GM12878 (cell line): ENCODE measurements at places on chromosomes 6 and 20. TPM values are rescaled to one million over a fixed set of nuclear protein-coding genes. Genes with fewer than 3 reads are reported as not detected.
A peak's percentile ranks its signal among the peaks of the same experiment; 100 is the strongest.

DNA sequence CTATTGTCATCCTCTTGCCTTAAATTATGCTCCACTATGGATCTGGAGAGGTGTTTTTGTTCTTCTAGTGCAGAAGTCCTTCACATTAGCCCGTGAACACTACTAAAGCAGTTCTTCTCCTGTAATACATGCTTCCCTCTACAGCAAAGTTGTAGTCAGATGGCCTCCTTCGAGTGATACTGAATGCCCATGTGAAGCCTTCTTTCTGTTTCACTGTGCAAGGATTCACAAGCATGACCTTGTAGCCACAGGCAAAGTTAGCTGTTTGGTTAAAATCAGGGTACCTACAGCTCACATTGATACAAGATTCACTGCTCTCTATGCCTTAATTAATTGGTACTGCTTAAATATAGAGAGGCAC lies 47.6 kb downstream of the ARHGAP18 start:
- H3K36me3 ChIP-seq = no peaks in the 10 kb centered on the region
- H3K4me3 ChIP-seq = peak overlapping the region; percentile 7; the same call in 1 of the 2 replicates
- DNase-seq = peak; percentile 39
- peaks cover 41% of the 10 kb centered on the region for H3K4me1 ChIP-seq
- H3K27ac ChIP-seq = peak overlapping the region; percentile 89
- H3K27me3 ChIP-seq = no peaks in the 10 kb centered on the region

DNA sequence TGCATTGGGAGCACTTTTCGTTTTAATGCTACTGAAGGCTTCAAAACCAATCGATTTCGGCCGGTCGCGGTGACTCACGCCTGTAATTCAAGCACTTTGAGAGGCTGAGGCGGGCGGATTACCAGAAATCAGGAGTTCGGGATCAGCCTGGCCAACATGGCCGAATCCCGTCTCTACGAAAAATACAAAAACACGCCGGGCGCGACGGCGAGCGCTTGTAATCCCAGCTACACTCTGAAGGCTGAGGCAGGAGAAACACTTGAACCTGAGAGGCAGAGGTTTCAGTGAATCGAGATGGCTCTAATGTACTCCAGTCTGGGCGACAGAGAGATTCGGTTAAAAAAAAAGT lies 58.4 kb downstream of the TRIM38 start:
- peaks cover 8% of the 10 kb centered on the region for H3K4me1 ChIP-seq
- peak overlapping the region; percentile 98 for H3K27ac ChIP-seq
- H3K36me3 ChIP-seq = no peaks in the 10 kb centered on the region
- H3K4me3 ChIP-seq = peak overlapping the region; percentile 74

GRCh38 chr20:49388744-49389143 lies 93.7 kb downstream of the KCNB1 start:
- no peaks in the 10 kb centered on the region for H3K4me1 ChIP-seq
- H3K27me3 ChIP-seq = peaks cover 8% of the 10 kb centered on the region; the same call in 1 of the 2 replicates
- H3K36me3 ChIP-seq = no peaks in the 10 kb centered on the region

DNA sequence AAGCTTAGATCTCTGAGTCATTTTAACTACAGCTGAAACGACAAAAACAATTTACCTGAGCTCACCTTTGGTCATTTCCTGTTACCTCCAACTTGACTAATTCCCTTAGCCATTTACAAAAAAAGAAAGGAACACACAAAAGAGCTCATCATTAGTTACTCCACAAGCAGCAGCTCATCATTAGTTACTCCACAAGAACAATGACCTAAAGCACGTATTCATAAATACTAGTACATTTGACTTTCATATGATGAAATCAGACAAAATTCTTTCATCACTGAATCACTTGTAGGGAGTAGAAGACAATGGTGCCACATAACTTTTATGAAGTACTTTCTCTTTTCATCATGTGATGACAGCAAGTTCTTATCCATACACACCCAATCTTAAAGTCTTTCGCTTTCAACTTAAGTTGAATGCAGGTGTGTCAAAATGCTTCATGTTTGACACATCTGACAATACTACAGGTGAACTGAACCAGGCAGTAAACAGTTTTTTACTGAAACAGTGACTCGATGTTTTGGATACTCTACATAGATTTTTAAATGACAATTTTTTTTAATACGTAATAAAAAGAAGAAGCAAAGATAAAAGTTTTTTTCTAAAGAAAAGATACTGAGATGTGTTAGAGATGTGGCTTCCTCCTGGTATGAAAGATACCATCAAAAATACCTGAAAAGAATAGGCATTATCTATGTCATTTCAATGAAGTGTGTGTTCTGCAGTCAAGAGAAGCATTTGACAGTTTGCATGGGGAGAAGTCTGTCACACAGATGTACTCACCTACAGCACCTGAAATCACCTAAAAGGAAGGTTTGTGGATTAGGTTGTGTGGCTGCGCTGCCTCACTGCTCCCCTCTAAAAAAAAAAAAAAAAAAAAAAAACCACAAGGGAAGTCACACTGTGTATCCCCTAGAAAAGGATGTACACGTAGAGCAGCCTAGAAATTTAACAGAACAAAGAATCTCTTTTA lies 109.1 kb downstream of the PRDM1 start:
- no peaks in the 10 kb centered on the region for H3K27me3 ChIP-seq
- peaks cover 11% of the 10 kb centered on the region; the same call in 1 of the 2 replicates for H3K4me1 ChIP-seq
- no peak overlapping the region for H3K4me3 ChIP-seq
- no peak for DNase-seq
- no peaks in the 10 kb centered on the region for H3K36me3 ChIP-seq

- H3K27ac ChIP-seq = no peak overlapping the region
- no peaks in the 10 kb centered on the region for H3K36me3 ChIP-seq
- no peak for DNase-seq
- H3K4me1 ChIP-seq = no peaks in the 10 kb centered on the region
- no peaks in the 10 kb centered on the region for H3K27me3 ChIP-seq
These were observed 23.7 kb downstream of the MOCS3 start for GRCh38 chr20:50982363-50982762.

DNA sequence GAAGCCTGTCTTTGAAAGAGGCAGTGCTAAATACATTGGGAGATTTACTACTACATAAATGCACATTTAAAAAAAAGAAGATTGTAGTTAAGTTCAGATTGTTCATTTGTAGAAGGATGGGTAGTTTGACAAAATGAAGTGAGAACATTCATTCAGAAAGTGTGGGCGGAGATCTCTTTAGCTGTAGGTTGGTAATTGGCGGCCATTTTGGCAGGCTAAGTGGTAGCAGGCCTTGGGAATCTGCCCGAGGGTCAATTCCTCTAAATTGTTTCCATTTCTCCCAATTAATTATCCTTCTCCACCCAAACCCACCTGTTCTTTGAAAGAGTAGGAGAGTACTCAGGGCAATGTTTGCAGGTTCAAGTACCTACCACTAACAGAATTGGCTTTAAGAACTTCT lies 17.9 kb downstream of the SOX4 start:
- DNase-seq = no peak
- H3K27me3 ChIP-seq = no peaks in the 10 kb centered on the region
- no peaks in the 10 kb centered on the region for H3K4me1 ChIP-seq
- no peak overlapping the region for H3K27ac ChIP-seq

- H3K36me3 ChIP-seq = no peaks in the 10 kb centered on the region
- no peaks in the 10 kb centered on the region for H3K4me1 ChIP-seq
- no peak for DNase-seq
- no peak overlapping the region for H3K27ac ChIP-seq
These were observed 717.9 kb upstream of the POU3F2 start for GRCh38 chr6:98116455-98116854.

- H3K27me3 ChIP-seq = peaks cover 11% of the 10 kb centered on the region
- no peak overlapping the region for H3K27ac ChIP-seq
- DNase-seq = no peak
- no peaks in the 10 kb centered on the region; the same call in 1 of the 2 replicates for H3K36me3 ChIP-seq
- no peak overlapping the region for H3K4me3 ChIP-seq
These were observed 3.0 kb downstream of the THBD start for GRCh38 chr20:23046431-23046830.

Gene ASCC3
- polyA plus RNA-seq = 71.7 and 76.2 TPM in 2 replicates
